ENCODE measurements at places on chromosomes 16 and 17.

- no peaks in the 10 kb centered on the region for H3K27me3 ChIP-seq
- peaks cover 23% of the 10 kb centered on the region for H3K4me1 ChIP-seq
- H3K4me3 ChIP-seq: peak overlapping the region; percentile 51
- peak; percentile 82 for DNase-seq
- H3K36me3 ChIP-seq: no peaks in the 10 kb centered on the region
These were observed 12.7 kb upstream of the STAC2 start for GRCh38 chr17:39238311-39238972.

GRCh38 chr16:49567950-49568349 is 194.3 kb downstream of the C16orf78 start:
- no peak for DNase-seq
- no peak overlapping the region for H3K27ac ChIP-seq

DNA sequence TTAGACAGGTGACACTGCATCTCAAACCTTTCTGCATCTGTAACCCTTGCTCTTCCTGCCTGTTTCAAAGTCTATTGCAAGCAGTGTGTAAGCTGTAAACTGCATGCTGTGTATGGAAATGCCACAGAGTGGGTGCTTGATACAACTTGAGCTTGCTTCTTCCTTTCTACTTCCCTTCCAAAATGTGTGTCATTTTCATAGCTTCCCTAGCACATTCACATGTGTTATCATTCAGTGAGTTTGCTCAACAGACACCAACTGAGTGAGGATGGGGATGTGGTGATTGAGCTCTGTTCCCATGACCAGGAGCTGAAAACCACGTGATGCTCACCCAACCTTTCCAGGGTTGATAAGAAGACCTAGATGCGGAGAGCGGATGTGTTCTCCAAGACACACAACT is 111.1 kb downstream of the VAT1L start:
- H3K4me3 ChIP-seq: no peak overlapping the region
- no peaks in the 10 kb centered on the region for H3K36me3 ChIP-seq
- no peak overlapping the region for H3K27ac ChIP-seq
- no peaks in the 10 kb centered on the region for H3K27me3 ChIP-seq

DNA sequence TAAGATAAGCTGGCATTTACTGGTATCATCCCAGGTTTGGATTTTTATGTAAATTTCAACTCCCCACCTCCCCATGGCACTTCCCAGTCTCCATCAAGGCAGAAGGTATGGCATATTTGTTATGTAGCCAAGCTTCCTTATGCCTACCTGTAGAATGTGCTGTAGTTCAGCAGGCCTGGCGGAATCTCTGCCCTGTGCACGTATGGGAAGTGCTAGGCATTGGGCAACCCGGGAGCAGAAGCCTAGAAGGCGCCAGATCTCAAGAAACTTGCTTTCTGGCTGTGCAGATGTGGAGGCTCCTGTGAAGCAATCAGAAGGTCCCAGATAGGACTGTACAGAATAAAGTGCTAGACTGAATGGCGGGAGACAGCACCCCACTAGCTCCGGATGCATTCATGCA is 64.7 kb downstream of the SNX20 start:
- no peaks in the 10 kb centered on the region for H3K27me3 ChIP-seq
- DNase-seq: no peak
- H3K27ac ChIP-seq: no peak overlapping the region
- no peak overlapping the region for H3K4me3 ChIP-seq
- H3K4me1 ChIP-seq: peaks cover 4% of the 10 kb centered on the region
- no peaks in the 10 kb centered on the region for H3K36me3 ChIP-seq

- H3K4me1 ChIP-seq: peaks cover 58% of the 10 kb centered on the region
- peaks cover 49% of the 10 kb centered on the region for H3K36me3 ChIP-seq
- no peaks in the 10 kb centered on the region for H3K27me3 ChIP-seq
- peak overlapping the region; percentile 93 for H3K4me3 ChIP-seq
These were observed 481 bp downstream of the CNTROB start for GRCh38 chr17:7932483-7932891.

DNA sequence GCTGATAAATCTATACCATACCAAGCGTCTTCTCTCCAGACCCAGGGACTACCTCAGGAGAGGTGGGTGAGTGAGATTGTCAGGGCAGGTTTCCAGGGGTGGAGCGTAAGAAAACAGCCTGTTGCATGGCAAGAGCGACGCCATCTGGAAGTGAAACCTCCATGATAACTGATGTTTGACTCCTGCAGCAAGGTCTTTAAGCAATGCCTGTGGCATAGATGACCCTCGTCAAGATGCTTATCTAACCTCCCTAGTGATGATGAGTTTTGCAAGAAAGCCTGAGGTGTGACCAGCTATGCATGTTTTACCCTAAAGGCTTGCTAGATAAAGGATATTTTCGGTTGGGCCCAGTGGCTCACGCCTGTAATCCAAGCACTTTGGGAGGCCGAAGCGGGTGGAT is 71.6 kb downstream of the GSG1L start:
- no peak for DNase-seq
- H3K27me3 ChIP-seq: peaks cover 2% of the 10 kb centered on the region
- peaks cover 15% of the 10 kb centered on the region for H3K36me3 ChIP-seq
- H3K4me1 ChIP-seq: peaks cover 25% of the 10 kb centered on the region
- no peak overlapping the region for H3K4me3 ChIP-seq

- DNase-seq: no peak
- no peaks in the 10 kb centered on the region for H3K36me3 ChIP-seq
- H3K27ac ChIP-seq: no peak overlapping the region
- H3K27me3 ChIP-seq: no peaks in the 10 kb centered on the region
These were observed 194.7 kb downstream of the SPECC1 start for GRCh38 chr17:20203761-20204263.

DNA sequence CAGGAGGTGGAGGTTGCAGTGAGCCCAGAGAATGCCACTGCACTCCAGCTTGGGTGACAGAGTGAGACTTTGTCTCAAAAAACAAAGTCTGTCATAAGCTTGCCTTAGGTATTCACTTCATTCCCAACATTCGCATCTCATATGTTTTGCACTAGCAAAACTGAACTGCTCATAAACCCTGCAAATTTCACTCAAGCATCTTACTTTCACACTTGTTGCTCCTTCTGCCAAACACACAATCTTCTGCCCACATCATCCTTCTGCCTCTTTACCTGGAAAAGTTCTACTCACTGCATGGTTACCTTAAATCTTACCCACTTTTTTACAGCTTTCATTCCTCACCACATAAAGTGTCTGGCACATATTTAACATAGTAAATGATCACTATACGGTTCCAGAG is 152.5 kb downstream of the USP22 start:
- no peaks in the 10 kb centered on the region for H3K36me3 ChIP-seq
- H3K27ac ChIP-seq: no peak overlapping the region
- H3K27me3 ChIP-seq: peaks cover 33% of the 10 kb centered on the region
- no peak overlapping the region for H3K4me3 ChIP-seq
- DNase-seq: no peak

GRCh38 chr16:81797443-81797842 is 18.4 kb downstream of the PLCG2 start:
- no peaks in the 10 kb centered on the region for H3K36me3 ChIP-seq
- H3K4me3 ChIP-seq: no peak overlapping the region
- no peaks in the 10 kb centered on the region for H3K27me3 ChIP-seq
- peak; percentile 28 for DNase-seq
- H3K27ac ChIP-seq: no peak overlapping the region
- peaks cover 39% of the 10 kb centered on the region for H3K4me1 ChIP-seq

DNA sequence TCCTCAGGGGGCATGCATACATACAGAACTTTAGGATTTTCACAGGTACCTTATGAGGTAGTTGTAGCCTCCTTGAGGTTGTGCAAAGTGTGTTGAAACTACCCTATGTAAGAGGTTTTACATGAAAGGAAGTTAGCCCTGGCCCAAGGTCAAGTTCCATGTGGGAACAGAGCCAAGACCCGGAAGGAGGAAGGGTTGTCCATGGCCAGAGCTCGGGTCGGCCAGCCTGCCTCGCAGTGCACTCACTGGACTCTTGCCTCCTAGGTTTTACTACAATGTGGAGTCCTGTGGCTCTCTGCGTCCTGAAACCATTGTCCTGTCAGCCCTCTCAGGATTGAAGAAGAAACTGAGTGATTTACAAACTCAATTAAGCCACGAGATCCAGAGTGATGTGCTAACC is 8.2 kb downstream of the POLR2C start:
- H3K4me3 ChIP-seq: no peak overlapping the region
- H3K36me3 ChIP-seq: peaks cover 45% of the 10 kb centered on the region
- H3K4me1 ChIP-seq: peaks cover 9% of the 10 kb centered on the region
- no peak overlapping the region for H3K27ac ChIP-seq
- H3K27me3 ChIP-seq: no peaks in the 10 kb centered on the region

DNA sequence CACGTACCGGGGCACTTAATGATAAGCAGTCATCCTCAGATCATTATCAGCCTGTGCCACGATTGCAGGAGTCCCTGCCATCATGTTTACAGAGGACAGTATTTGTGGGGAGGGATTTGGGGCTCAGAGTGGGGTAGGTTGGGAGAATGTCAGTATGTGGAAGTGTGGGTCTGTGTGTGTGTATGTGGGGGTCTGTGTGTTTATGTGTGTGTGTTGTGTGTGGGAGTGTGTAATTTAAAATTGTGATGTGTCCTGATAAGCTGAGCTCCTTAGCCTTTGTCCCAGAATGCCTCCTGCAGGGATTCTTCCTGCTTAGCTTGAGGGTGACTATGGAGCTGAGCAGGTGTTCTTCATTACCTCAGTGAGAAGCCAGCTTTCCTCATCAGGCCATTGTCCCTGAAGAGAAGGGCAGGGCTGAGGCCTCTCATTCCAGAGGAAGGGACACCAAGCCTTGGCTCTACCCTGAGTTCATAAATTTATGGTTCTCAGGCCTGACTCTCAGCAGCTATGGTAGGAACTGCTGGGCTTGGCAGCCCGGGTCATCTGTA is 13.5 kb upstream of the EFCAB13 start:
- DNase-seq: no peak
- H3K4me3 ChIP-seq: no peak overlapping the region
- H3K4me1 ChIP-seq: peaks cover 11% of the 10 kb centered on the region
- peaks cover 7% of the 10 kb centered on the region for H3K27me3 ChIP-seq
- H3K27ac ChIP-seq: no peak overlapping the region

- no peak overlapping the region for H3K4me3 ChIP-seq
- peaks cover 35% of the 10 kb centered on the region for H3K27me3 ChIP-seq
- H3K4me1 ChIP-seq: peaks cover 15% of the 10 kb centered on the region
- no peaks in the 10 kb centered on the region for H3K36me3 ChIP-seq
- no peak overlapping the region for H3K27ac ChIP-seq
- no peak for DNase-seq
These were observed 2.1 kb upstream of the MMP2 start for GRCh38 chr16:55476625-55477533.

DNA sequence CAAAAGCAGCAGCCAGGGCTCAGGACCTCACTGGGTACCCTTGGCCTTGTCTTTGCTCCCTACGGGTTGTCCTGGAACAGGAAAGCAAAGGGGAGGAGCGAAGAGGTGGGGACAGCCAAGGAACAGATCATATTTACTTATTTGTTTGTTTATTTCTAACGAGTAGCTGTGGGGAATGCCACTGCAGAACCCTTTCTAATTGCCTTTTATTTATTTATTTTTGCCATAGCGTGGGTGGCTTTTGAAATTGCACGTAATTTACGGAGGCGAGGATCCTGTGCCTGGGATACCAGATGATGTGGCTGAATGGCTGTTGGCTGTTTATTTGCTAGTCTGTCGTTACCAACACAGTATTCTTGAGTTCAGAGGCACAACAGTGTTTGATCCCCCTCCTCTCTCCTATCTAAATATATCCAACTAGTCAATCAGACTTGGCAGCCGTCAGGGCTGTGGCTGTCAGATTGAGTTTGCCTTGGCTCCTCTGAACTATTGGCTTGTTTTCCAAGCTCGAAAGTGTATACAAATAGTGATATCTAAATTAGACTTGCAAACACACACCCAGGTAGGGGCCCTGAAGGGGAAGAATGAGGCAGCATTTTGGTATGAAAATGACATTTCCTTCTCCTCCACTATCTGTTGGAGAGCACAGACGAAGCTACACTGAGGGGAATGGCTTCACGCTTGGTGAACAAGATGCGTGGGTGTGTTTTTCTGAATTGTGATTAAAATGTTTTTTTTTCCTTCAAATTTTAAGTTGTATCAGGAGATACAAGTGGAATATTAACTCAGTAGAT is 110.4 kb downstream of the MSI2 start:
- no peak overlapping the region for H3K27ac ChIP-seq
- no peak overlapping the region for H3K4me3 ChIP-seq
- H3K4me1 ChIP-seq: peaks cover 10% of the 10 kb centered on the region
- DNase-seq: no peak
- H3K36me3 ChIP-seq: no peaks in the 10 kb centered on the region

GRCh38 chr16:58467905-58468304 is 32.0 kb upstream of the NDRG4 start:
- peaks cover 2% of the 10 kb centered on the region for H3K4me1 ChIP-seq
- peaks cover 46% of the 10 kb centered on the region for H3K27me3 ChIP-seq
- no peak for DNase-seq
- no peaks in the 10 kb centered on the region for H3K36me3 ChIP-seq
- H3K27ac ChIP-seq: no peak overlapping the region

DNA sequence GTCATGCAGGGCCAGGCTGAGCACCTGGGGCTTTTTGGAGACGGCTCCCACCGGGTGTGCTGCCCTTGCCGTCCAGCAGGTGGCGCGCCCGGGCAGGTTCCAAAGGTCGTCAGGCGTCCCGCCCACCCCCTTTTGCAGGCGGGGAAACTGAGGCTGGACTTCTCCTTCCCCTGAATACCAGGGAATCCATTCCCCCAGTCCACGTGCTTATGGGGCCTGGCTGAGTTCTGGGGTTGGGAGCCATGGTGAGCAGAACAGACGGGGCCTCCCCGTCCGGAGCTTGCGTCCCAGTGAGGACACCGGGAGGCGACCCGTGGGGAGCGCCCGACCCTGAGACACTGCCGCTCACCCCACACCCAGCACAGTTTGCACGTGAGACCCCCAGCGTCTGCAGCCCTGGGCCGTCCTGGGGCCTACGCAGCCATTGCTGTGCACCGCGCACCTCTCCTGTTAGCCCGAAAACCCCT is 51.8 kb upstream of the JPH3 start:
- no peaks in the 10 kb centered on the region for H3K36me3 ChIP-seq
- H3K4me1 ChIP-seq: peaks cover 1% of the 10 kb centered on the region
- no peak overlapping the region for H3K4me3 ChIP-seq
- no peak overlapping the region for H3K27ac ChIP-seq
- peaks cover 12% of the 10 kb centered on the region for H3K27me3 ChIP-seq

DNA sequence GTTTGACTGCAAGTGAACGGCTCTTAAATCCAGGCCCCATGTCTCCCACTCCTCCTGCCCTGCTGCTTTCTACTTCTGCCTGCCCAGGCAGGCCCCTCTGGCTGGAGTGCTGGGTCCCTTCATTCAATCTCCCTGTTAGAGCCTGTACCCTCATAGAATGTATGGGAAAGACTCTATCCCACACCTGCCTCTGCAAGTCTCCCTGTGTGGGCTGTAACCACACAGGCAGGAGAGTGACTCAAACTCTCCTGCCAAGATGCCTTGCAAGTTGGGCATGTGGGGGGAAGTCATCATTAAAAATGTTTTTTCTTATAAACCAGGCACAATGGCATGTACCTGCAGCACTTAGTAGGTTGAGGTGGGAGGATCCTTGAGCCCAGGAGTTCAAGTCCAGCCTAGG is 77.5 kb downstream of the PLXDC1 start:
- no peaks in the 10 kb centered on the region for H3K36me3 ChIP-seq
- no peak overlapping the region for H3K27ac ChIP-seq
- no peak overlapping the region for H3K4me3 ChIP-seq
- no peak for DNase-seq

DNA sequence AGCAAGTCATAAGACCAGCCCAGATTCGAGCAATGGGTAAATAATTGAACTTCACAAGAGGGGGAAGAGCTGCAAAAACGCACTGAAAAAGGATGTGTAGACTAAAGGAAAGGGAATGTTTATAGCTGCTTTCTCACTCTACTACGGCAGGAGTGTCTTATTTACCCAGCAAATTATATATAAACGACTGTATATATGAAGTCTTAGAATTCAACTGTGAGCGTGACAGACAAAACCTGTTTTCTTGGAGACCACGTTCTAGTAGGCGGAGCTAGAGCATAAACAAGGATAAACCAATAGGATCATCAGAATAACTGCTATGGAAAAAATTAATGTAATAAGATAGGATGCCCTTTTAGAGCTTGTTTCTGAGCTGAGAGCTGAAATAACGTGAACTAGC is 394.6 kb upstream of the MON1B start:
- H3K4me3 ChIP-seq: no peak overlapping the region
- no peak for DNase-seq
- no peak overlapping the region for H3K27ac ChIP-seq
- H3K27me3 ChIP-seq: no peaks in the 10 kb centered on the region

Data from activated CD4-positive, alpha-beta memory T cell treated with anti-CD3 and anti-CD28 coated beads, Interleukin-2, amount 10 ng/mL, durations not matched to agents 7 days and 5 days (primary cell).